ENCODE measurements at places on chromosomes 12 and 14.

- no peak for DNase-seq
Observed at GRCh38 chr14:80784820-80785219, 156.7 kb downstream of the CEP128 start.

- DNase-seq: no peak
Observed at GRCh38 chr14:60861545-60862140, 119.2 kb downstream of the TRMT5 start.

GRCh38 chr12:94615260-94616181 lies 34.8 kb downstream of the TMCC3 start:
- no peak for DNase-seq

GRCh38 chr14:71803539-71804260 lies 128.5 kb upstream of the RGS6 start:
- DNase-seq: no peak
